Hepatocyte (in vitro differentiated cells): ENCODE measurements at places on chromosomes 13 and 19. TPM values are rescaled to one million over a fixed set of nuclear protein-coding genes. Genes with fewer than 3 reads are reported as not detected.
A peak's percentile ranks its signal among the peaks of the same experiment; 100 is the strongest.

- no peaks in the 10 kb centered on the region for H3K27me3 ChIP-seq
- DNase-seq = no peak
- no peak overlapping the region for H3K4me3 ChIP-seq
Measured at GRCh38 chr13:74077375-74077774, 56.8 kb downstream of the KLF12 start.

DNA sequence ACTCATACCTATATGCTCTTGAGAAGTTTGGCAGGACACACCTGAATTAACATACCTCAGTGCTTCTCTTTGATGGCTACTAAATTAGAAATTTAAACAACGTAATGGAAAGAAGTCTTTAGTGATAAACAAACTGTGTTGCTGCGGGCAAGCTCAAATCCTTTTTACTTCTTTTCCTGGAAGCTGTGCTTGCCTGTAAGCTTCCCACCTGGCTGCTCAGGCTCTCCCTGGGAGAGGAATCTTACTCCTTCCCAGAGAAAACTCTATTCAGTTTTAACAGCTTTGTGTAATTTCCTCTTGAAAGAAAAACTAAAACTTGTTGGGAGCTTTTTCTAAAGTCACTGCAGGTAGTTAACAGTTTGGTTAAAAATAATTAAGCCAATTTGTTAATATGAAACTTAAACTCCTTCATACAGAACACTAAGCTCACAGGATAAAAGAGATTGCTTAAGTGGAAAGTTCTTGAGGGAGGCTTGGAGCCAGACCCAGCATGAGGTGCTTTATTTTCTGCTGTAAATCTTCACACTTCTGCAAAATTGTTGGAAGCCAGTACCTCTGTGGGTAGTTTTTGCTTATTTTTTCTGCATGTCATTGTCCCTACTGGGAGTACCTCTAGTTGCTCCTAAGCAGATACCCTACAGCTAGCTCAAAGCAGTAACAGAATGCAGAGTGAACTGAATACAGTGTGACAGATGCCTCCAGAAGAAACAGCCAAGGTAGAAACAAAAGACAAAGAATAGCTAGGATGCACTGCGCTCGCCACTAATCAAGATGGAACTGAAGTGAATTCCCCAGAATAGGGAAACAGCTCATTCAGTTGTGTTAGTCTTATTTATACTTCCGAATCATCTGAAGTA, 1253.0 kb downstream of the PCDH17 start:
- no peak overlapping the region for H3K4me3 ChIP-seq
- H3K36me3 ChIP-seq = no peaks in the 10 kb centered on the region
- no peaks in the 10 kb centered on the region for H3K4me1 ChIP-seq

DNA sequence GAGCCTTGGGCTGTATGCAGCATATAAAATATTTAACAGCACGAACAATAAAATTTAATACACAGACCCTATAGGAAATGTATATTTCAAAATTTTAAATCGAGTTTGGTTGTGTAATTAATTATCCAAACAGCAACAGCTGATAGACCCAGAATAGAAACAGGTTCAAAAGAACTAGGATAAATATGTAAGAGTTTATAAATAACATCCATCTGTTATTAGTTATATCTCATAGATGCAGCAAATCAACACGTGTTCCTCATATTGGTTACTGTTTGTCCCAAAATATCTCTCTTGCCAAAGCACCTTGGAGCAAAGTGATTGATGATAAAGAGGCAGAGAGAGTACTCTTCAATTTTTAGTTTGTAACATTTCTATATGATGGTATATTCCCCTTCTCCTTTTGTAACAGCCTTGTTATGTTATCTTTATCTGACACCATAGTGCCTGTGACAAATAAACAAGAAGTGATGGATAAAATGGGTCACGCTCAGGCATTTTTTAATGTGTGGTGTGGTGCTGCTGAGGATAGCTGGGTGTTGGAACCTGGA, 260.6 kb upstream of the NBEA start:
- H3K27me3 ChIP-seq = no peaks in the 10 kb centered on the region
- H3K4me3 ChIP-seq = no peak overlapping the region
- no peaks in the 10 kb centered on the region for H3K4me1 ChIP-seq
- H3K36me3 ChIP-seq = no peaks in the 10 kb centered on the region
- DNase-seq = no peak

GRCh38 chr13:94993616-94994015, 281.3 kb upstream of the SOX21 start:
- H3K27me3 ChIP-seq = no peaks in the 10 kb centered on the region
- DNase-seq = no peak
- no peak overlapping the region for H3K4me3 ChIP-seq

DNA sequence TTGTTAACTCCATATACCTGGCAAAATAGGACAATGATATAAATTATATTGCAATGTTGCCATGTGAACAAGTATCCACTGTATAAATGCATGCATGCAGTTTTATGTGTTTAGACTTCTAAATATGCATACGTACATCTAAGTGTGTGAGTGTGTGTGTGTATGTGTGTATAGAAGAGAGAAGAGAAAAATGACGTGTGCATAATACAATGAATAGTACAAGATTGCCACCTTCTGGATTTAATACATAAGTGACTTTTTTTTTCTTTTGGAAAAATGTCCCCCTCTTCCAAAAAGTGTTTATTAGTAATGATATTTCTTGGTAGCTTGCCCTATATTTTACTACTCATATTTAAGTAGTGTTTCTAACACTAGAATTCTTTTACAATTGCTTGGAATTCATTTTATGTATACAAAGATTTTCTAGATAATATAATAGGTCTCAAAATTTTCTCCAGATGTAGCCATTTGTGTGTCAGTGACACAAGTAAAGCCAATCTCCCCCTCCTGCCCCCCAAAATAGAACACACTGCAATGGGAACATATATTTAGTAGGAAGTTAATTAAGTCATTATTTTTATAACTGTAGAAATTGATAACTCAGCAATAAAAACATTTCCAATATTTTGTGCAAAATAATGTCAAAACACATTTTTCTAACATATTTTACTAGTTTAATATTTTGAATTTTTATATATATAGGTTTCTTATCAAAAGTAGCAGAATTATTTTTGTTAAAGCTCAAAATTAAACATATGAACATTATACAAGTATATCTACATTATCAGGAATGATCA, 783.3 kb upstream of the ATXN8OS start:
- H3K27me3 ChIP-seq = no peaks in the 10 kb centered on the region
- H3K4me1 ChIP-seq = no peaks in the 10 kb centered on the region
- H3K36me3 ChIP-seq = no peaks in the 10 kb centered on the region
- peak; percentile 39 for DNase-seq

DNA sequence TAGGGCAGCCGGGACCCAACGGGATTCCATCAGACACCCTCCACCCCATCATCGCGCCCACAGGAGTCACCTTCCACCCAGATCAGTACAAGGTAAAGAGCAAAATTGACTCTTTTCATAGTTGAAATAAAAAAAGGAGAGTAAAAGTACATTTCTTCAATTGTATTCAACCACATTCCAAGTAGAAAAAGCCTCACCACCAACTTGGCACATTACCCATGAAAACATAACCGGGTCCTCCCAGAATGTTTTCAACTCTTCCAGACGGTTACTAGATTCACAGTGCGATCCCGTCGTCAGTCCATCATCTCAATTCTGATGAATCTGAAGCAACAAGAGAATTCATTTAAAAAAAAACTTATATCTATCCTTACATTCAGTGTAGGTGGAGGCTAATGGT, 125.2 kb downstream of the RAB20 start:
- H3K27ac ChIP-seq = no peak overlapping the region
- no peaks in the 10 kb centered on the region for H3K4me1 ChIP-seq
- no peak overlapping the region for H3K4me3 ChIP-seq
- H3K27me3 ChIP-seq = no peaks in the 10 kb centered on the region

GRCh38 chr19:49113762-49114629, at the start of gene LIN7B:
Gene LIN7B, plus strand, starts transcription at chr19:49114370. Its CDS starts 35 bp downstream, at chr19:49114405.
- H3K36me3 ChIP-seq = no peaks in the 10 kb centered on the region
- DNase-seq = peak; percentile 93
- H3K27ac ChIP-seq = peak within 1 kb of the TSS; percentile 94
- peaks cover 12% of the 10 kb centered on the region for H3K4me1 ChIP-seq
- peak within 1 kb of the TSS; percentile 94 for H3K4me3 ChIP-seq

GRCh38 chr13:46868091-46868490, 28.8 kb downstream of the HTR2A start:
- no peaks in the 10 kb centered on the region for H3K27me3 ChIP-seq
- no peak for DNase-seq

DNA sequence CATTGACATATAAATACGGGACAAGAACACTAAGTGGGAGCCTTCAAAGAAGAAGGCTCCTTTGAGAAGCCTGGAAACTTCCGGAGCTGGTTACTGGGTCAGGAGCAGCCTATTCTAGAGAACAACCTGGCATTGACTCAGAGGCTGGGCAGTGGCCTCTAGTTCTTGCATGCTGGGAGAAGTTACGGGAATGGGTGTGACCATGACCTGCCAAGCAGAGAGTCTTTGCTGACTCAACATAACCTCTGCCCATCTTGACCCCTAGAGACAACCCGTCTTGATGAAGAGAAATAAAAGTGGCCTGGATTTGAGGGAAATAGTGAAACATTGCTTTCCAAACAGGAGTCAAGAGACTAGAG, 21.0 kb downstream of the STARD13 start:
- no peaks in the 10 kb centered on the region for H3K36me3 ChIP-seq
- no peaks in the 10 kb centered on the region for H3K27me3 ChIP-seq
- H3K27ac ChIP-seq = no peak overlapping the region
- no peak overlapping the region for H3K4me3 ChIP-seq
- no peak for DNase-seq
- peaks cover 18% of the 10 kb centered on the region for H3K4me1 ChIP-seq

DNA sequence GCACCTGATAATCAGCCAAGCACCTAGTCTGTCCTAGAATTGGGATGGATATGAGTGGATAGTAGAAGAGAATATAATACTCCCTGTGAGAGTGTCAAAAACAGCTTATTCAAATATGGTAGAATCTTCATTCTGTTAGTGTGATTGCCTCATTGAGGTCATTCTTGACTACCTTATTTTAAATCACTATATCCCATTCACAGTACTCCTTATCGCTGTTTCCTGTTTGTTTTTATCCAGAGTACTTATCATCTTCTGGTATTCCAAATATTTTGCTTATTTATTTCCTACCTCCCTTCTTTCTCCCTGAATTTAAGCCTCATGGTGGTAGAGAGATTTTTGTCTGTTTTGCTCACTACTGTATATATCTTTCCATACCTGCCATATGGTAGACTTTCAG, 9.9 kb downstream of the NDFIP2 start:
- no peak for DNase-seq
- H3K27ac ChIP-seq = peak overlapping the region; percentile 51
- no peak overlapping the region for H3K4me3 ChIP-seq
- H3K36me3 ChIP-seq = peaks cover 3% of the 10 kb centered on the region

DNA sequence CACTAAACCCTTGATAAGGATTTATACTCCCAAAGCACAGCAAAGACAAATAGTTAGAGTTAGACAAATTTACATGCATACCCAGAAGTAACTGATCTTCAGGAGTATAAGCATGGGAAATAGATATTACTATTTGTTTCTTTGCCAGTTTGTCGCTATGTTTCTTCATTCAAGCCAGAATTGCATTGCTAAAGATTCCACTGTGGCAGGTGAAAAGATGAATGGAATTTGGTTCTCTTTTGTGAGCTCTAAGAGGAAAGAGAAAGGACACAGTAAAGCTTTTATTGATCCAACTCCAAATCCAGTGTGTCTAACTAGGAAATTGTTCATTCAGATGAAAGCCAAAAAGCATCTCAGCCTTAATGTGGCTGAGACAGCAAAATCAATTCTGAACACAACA, 292.3 kb upstream of the SPRY2 start:
- H3K4me3 ChIP-seq = no peak overlapping the region
- DNase-seq = no peak
- no peaks in the 10 kb centered on the region for H3K27me3 ChIP-seq
- H3K27ac ChIP-seq = no peak overlapping the region

- DNase-seq = no peak
- no peak overlapping the region for H3K27ac ChIP-seq
Measured at GRCh38 chr13:35016362-35017112, 74.5 kb downstream of the NBEA start.

DNA sequence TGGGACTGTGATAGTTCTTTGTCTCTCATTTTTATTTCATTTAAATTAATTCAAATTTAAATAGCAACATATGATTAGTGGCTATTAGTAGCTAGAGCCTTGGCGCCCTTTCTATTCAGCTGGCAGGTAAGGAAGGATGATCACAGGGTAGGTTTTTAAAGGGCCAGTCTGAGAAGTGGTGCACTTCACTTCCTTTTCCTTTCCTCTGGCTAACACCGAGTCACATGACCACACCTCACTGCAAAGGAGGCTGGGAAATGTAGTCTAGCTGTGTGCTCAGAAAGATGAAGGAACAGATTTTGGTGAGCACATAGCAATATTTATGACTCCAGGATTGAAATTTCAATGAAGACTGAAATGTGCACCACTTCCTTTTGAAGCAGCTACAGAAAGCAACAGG, 128.7 kb downstream of the TSHZ3 start:
- no peak overlapping the region for H3K4me3 ChIP-seq
- no peaks in the 10 kb centered on the region for H3K36me3 ChIP-seq
- H3K27me3 ChIP-seq = no peaks in the 10 kb centered on the region
- no peak for DNase-seq
- H3K4me1 ChIP-seq = peaks cover 11% of the 10 kb centered on the region

CERS1 gene
- 3.0 and 5.3 TPM in 2 replicates for total RNA-seq

ZFR2 gene
- total RNA-seq = 0.36 and 0.97 TPM in 2 replicates

ZNF563 gene
- total RNA-seq = 4.0 and 5.7 TPM in 2 replicates
